ENCODE measurements at places on chromosomes 11 and 22.

GRCh38 chr11:7603031-7603781, 70.1 kb downstream of the CYB5R2 start:
- DNase-seq = peak; percentile 63

- DNase-seq = peak; percentile 32
Observed at GRCh38 chr11:108037636-108038035, 28.9 kb downstream of the CUL5 start.

DNA sequence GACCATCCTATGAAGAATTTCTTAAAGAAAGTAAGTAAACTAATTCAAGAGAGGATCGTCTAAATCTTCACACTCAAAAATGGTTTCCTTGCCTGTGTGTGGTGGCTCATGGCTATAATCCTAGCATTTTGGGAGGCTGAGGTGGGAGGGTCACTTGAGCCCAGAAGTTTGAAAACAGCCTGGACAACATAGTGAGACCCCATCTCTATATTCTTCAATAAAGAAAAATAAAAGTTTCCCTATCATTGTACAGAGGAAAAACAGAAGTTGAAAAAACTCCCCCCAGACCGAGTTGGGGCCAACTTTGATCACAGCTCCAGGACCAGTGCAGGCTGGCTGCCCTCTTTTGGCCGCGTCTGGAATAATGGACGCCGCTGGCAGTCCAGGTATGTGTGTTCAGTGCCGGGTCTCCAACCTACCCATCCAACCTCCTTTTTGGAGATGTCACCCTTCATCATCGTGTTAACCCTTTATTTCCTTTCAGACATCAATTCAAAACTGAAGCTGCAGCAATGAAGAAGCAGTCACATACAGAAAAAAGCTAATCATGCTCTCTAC, 3.0 kb downstream of the RPS25 start:
- no peak for DNase-seq

DNA sequence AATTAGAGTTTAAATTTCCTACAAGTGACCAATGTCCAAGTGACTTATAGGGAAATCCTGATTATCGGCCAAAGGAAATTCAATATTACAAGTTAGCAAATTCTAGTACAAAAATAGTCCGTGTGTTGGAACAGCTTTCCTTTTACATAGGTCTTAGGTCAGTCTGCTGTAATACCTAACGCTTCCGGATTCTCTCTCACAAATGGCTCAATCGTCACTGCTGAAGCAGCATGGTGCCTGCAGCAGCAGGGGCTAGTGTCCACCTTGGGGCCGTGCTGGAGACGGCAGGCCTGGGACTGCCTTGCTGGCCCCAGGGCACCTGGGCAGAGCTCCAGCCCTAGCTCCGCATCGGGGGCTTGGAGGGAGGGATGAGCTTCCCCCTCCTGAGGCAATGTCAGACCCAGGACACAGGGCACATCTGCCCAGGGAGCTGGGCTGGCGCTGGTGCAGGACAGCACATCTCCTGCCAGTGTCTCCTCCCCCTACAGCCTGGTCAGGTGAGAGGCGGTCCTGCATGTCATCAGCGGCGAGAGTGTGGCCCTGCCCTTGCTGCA, 39.4 kb upstream of the CLTCL1 start:
- DNase-seq = no peak

GRCh38 chr22:36659762-36660509, 43.6 kb downstream of the CACNG2 start:
- DNase-seq = peak; percentile 96

DNA sequence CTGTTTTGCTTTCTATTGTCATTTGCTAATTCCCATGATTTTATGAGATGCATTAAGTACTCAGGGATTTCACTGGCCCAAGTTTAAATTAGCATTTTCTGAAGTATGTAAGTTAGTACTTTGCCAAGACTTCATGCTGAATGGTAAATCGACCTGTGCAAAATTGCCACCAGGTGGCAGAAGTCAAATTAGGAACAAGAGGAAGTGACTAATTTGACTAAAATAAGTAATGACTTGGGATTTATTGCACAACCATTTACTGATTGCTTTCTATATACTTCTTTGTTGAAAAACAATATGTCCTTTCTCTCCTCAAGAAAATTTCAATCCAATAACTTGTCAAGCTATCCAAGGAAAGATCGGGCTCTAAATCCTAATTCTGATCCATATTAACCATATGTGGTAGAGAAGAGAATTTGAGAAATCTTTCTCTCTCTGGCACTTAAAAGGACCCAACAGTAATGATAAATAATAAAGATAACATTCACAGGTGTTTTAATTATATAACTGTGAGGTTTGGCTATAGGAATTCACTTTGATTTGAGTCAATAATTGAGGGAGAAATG, 253.7 kb upstream of the CHORDC1 start:
- no peak for DNase-seq

- DNase-seq = no peak
Observed at GRCh38 chr11:93238956-93239355, 41.2 kb upstream of the SLC36A4 start.

DNA sequence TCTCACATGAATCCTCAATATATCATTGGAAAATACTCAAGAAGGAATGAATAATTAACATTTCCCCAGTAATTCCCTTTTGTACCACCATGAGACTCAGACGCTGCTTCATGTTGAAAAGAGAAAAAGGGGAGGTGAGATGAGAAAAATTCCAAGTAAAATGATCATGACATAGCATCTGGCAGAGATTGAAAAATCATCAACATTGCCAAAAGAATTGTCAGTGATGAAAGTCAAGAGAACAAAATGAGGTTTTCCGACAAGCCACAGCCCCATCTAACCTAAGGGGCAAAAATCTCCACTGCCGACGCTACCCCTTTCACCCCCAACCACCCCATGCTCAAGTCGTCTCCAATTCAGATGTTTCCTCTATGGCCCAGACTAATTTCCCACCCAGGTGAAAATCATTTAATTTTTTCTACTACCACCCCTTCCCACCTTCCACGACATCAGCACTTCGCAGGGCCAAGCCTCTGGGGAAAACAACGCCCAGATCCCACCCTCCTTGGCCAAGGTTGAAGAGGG, 1.2 kb downstream of the RAB6A start:
- DNase-seq = no peak

GRCh38 chr22:49788504-49788903, 39.2 kb downstream of the BRD1 start:
- peak; percentile 34 for DNase-seq

DNA sequence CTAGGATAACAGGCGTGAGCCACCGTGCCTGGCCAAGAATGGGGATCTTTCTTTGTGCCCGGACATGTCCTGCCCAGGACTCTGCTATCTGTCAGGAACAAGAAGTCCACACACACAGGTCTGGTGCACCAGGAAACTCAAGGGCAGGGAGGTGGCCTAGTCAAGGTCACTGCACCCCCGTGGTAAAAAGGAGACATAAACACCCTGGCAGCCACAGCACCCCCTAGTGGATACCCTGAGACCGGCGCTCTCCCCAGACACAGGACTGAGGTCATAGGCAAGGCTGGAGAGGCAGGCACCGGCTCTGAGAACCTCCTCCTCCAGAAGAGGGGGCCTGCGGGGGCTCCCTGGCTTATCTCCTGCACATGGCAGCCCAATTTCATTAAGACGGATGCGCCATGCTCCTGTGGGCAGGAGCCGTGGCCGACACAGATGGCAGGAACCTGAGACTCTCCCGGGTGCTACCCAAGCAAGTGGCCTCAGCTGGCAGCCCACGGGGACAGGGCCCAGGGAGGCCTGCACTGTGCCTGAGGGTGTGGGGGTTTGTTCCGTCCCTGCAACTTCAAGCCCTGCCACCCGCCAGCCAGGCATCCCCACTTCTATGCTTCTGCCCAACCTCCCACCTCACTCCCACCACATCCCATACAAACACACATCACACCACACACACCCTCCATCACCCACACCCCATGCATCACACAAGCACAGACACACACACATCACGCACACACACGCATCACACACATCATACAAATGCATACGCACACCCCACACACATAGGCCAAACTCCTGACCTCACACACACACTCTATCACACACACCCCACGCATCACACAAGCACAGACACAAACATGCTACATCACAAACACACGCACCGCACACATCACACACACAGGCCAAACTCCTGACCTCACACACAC, 19.6 kb downstream of the MACROD1 start:
- DNase-seq = peak; percentile 65

GRCh38 chr11:122516686-122517085, 138.8 kb upstream of the UBASH3B start:
- DNase-seq = no peak

- DNase-seq = no peak
Observed at GRCh38 chr11:13040969-13041561, 31.9 kb downstream of the RASSF10 start.

GRCh38 chr22:25362883-25363240, 143.4 kb downstream of the CRYBB2 start:
- DNase-seq = peak; percentile 22

DNA sequence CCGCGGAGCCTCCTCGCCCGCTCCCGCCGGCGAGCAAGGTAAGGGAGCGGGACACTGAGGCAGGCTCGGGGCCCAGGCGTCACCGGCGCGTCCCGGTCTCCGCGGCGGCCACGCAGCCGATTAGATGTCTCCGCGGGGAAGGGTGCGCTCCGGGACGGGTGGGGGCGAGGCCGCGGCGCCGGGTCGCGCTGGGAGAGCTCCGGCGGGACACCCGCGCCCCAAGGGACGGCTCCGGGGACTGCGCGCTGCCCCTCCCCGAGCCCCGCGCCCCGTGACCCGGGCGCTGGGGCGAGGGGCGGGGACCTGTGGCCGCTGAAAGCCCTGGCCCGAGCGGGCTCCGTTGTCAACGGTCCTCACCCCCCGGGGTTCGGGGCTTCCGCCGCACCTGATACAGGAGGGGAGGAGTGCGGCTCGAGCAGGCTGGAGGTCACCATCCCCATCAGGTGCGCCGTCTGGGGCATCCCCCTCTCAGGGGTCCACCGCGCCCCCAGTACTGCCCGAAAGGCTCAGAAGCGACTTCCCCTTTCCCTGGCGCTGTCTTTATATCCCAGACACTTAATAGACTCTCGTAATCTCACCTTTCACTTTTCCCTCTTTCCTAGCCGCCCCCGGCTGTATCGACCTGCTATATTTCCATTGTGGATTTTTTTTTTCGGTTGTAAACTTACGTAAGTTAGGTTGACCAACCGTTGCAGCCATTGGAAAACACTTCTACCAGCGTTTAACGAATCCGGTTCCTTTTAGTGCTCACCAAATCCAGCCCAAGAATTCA, 573 bp downstream of the PPFIA1 start:
- DNase-seq = peak; percentile 30

GRCh38 chr11:88475991-88476418, 138.5 kb upstream of the CTSC start:
- DNase-seq = peak; percentile 51

DNA sequence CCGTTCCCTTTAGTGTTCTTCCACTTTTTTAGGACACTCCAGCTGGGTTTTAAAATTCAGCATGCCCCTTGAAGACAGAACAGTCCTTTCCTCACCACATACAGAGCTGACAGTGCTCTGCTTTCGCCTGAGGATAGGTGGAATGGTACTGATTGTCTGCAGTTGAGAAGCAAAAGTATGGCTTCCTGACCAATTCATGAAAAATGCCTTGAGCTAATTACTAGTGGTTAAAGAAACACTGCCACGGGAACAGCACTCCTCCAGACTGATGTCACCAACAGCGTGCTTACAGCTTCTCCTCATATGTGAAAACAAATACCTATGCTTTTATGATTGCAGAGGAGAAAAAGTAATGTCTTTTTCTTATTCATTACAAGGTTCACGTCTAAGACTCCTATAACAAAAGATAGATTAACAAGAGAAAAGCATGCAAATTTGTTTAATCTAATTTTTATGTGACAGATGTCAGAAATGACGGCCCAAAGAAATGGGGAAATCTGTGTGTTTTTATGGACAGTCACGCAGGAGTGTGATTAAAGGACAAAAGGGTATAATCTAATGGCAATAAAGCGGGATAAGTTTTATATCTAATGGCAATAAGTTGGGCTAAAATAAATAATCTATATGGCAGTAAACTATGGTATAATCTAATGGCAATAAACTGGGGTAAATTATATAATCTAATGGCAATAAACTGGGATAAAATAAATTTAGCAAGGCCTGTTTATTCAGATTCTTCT, 123.4 kb upstream of the ARHGAP42 start:
- peak; percentile 29 for DNase-seq

- no peak for DNase-seq
Observed at GRCh38 chr11:108340973-108341372, 118.1 kb downstream of the ATM start.

- peak; percentile 68 for DNase-seq
Observed at GRCh38 chr11:7688238-7688826, 15.0 kb upstream of the CYB5R2 start.

- DNase-seq = peak; percentile 54
Observed at GRCh38 chr11:12123273-12123672, 12.9 kb downstream of the MICAL2 start.

DNA sequence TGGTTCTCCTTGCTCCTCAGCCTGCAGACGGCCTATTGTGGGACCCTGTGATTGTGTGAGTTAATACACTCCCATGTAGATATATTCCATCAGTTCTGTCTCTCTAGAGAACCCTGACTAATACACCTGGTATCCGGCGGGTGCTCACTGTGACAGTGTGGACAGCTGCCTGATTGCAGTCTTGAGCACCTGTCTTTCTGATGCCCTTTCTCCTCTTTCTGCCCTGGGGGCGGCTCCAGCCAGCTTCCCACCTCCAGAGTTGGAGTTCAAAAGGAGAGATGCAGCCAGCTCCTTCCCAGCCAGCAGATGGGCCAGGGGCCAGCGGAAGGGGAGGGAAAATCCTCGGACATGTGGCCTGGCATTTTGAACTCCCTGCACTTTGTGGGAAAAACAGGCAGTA, 15.0 kb downstream of the SMIM38 start:
- DNase-seq = no peak

- DNase-seq = peak; percentile 26
Observed at GRCh38 chr11:65718964-65719492, 1.6 kb downstream of the RNASEH2C start.

GRCh38 chr11:65834202-65834601, 439 bp downstream of the SNX32 start:
- no peak for DNase-seq

DNA sequence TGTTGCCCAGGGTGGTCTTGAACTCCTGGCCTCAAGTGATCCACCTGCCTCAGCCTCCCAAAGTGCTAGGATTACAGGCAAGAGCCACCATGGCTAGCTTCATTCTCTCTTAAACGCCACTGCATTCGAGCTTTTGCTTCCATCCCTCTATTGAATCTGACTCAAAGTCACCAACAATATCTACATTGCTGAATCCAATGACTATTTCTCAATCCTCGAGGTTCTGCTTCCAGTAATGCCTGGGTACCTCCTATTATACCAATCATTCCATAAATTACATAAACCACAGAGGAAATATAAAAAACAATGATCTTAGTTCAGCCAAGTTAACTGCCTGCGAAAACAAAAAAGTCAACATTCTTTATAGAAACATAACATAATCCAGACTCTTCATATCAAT, 11.9 kb upstream of the NXF1 start:
- DNase-seq = no peak

DNA sequence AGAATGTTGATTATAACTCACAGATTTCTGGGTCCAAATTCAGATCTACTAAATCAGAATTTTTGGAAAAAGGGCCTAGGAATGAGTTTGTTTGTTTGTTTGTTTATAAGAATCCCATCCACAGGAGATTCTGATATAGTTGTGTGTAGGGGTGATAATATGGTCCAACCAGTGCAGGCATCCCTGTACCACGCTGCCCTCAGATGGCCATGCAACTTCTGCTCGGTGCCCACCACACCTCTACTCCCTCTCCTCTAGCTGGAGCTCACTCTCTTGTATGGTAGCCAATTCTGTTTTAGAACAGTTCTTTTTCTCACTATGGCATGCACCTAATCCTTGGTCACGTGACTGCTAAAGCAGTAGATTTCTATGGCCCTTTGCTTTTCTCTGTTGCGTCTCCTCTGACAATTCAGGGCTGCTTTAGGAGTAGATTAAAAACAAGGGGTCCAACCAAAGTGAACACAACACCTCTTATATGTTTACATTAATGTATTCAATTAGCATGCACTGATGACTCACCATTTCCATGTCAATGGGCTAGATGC, 103.3 kb upstream of the KCNA4 start:
- DNase-seq = no peak

Data from foreskin fibroblast (primary cell).